HL-60 (cell line): ENCODE measurements at places on chromosomes 12 and 14.
A peak's percentile ranks its signal among the peaks of the same experiment; 100 is the strongest.

DNA sequence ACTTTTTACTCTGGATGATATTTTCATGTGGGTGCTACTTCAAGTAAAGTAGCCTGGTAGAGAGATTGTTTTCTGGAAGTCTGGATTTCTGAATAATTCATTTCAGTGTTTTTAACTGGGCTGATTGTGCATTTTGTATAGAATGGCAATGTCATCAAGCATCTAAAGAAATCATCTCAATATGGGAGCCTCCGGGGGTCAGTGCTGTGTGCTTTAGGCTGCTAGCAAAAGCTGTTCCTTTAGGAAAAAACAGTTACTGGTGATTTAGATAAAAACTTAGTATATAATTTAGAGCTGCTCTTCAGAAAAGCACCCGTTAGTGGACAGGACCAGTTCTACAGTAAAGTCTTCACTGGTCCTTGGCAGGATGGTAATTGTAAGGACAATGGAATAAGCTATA lies 5.1 kb downstream of the UBE3B start:
- DNase-seq: no peak

DNA sequence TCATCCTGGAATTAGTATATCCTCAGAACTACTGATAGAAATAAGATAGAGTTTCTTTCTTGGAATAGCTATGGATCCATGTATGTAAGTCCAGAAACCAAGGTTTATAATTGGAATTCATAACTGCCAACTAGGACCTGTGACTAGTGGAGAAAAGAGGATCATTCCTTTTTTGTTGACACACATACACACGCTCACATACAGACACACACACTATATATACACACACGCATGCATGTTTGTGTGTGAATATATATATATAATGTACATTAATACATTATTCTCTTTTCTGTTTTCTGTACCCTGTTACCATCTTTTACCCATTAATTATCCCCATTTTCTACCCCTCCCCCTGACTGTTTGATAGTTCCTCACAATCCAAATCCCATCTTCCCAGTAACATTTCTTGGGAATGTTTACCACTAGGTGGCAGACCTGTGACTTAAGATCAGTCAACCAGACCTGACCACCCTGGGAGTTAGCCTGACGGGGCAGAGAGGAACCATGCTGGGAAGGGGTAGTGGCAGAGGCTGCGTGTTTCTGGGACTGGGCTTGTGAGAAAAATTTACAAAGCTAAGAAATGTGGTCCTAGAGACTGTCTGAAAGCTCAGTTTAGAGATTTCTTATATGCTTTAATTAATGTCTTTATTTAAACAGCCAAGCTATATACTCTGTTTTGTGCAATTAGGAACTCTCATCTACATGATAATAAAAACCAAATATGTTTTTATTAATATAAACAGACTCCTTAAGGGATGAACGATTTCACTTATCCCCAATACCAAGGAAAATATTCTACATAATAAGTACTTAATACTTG lies 308.0 kb downstream of the PPFIA2 start:
- DNase-seq: peak; percentile 17

- no peak for DNase-seq
Observed at GRCh38 chr12:51351913-51352532, 5.5 kb upstream of the CELA1 start.

GRCh38 chr14:78292003-78292402 lies 121.8 kb downstream of the NRXN3 start:
- no peak for DNase-seq

GRCh38 chr12:89245090-89245489 lies 107.2 kb downstream of the DUSP6 start:
- DNase-seq: peak; percentile 89

GRCh38 chr14:104443391-104444158 lies 136.0 kb upstream of the C14orf180 start:
- no peak for DNase-seq

DNA sequence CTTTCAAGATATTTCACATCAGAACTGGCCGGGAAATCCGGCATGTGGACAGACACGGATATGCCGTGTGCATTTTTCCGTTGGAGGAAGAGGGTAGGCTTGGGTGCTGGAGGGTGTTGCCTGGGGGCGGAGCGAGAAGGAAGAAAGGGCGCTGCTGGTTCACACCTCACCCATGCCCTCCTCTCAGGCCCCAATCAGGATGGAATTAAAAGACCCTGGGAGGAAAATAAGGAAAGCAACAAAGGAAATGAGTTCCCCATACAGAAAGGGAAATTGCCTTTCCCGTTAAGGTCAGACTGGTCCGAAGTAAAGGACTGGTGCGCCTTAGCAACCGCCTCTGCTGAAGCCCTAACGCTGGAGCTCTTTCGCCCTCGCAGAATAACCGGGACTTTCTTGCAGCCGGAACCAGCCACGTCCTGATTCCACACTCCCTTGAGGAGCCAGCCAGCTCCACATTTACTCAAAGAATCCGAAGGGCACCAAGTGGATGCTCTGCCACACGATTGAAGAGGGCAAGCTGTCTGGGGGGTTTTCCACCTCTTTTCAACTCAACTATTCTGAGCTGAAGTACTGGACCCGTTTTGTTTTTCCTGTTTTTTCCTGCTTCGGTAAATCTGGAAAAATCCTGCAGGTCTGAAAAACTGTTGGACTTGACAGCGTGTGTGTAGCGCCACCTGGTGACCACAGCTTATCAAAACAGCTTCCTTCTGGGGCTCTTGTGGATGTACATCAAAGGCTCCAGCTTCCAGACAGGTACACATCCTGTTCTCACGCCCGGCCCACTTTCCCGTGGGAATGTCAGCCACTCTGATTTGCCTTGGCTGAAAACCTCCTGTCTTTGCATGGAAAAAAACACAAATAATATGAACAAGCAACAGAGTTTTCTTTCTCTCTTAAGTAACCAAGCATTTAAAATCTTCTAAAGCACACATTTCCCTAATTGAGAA lies 37.6 kb upstream of the BCL2L14 start:
- peak; percentile 61 for DNase-seq

GRCh38 chr12:54016478-54016964 lies 7.7 kb downstream of the HOXC8 start:
- DNase-seq: no peak

- DNase-seq: no peak
Observed at GRCh38 chr12:11978726-11979384, 91.9 kb upstream of the BCL2L14 start.

- no peak for DNase-seq
Observed at GRCh38 chr12:885701-886100, 63.8 kb downstream of the RAD52 start.

DNA sequence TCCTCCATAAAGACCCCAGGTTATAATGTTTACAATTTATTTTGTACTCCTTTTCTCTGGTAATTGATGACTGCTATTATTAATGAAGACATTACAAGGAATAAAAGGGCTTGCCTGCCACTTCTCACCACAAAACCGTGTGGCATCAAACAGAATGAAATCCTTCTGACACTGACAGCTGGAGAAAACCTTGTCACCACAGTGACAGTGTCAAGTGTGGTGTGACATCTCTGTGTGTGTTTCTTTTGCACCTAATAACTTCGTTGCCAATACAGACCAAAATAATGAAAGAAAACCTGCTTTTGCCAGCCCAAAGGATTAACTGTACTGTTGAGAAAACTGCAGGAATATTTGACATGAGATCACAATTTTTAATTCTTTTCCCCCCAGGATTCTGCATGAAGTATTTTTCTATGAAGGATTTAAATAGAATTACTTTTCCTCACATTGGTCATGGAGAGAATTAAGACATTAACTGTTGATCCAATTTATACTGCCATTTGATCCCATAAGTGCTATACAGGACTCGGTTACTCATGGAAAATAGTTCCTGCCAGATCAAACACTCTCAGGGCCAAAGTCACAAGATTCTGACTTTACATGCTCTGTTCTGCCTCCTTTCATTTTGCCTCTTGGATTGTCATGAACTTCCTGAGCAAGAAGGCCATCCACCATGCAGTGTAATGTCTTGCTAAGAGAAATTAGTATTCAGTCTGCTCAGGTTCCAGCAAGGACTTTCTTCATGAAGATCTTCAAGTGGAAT lies 60.4 kb upstream of the IFNG-AS1 start:
- no peak for DNase-seq

DNA sequence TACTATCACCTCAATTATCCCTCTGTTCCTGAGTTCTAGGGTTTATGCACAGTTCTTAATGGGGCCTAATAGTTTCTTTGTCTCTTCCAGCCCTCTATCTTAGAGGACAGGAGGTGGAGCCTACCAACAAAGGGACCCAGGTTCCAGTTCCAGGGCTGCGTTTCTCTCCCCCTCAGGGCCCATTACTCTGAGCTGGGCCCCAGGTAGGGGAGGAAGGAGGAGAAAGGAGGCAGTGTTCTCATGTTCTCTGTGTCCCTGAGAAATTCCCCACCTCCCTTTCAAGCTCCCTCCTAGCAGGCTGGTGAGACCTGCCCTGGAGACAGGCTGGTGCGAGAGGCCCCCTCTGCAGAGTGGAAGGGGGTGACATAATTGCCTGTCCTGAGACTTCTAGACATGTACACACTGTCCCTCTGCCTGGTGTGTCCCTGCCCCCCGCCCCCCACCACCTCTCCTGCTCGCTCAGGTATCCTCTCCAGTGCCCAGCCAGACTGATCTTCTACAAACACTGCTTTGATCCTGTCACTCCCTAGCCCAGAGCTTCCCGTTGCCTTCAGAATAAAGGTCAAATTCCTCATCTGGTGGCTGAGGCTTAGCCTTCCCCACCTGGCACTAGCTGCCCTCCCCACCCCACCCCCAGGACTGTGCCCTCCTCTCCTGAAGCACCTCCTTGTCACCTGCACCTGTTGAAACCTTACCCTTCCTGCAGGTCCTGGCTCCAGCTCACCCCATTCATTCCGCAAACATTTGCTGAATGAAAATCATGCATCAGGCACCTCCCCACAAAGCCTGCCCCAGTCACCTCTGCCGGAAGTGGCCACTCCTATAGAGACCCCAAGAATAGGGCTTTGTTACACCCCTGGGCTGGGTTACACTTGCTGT lies 21.1 kb upstream of the KRT8 start:
- no peak for DNase-seq
